Heart left ventricle (tissue), 16 donors: ENCODE measurements at places on chromosomes 12 and 14. TPM values are rescaled to one million over a fixed set of nuclear protein-coding genes. Genes with fewer than 3 reads are reported as not detected.

YEATS4 gene
- total RNA-seq, result 7.8 TPM

CLEC4D gene
- total RNA-seq, result 0.14 TPM

ANKRD33 gene
- not detected for total RNA-seq

POLE2 gene
- 3.4 TPM for total RNA-seq

MSI1 gene
- 5.8 TPM for total RNA-seq

OVCH1 gene
- not detected for total RNA-seq

OAS2 gene
- total RNA-seq, result 6.0 TPM

GRCh38 chr14:75880512-75880911, 101.3 kb downstream of the TGFB3 start:
- no peak for DNase-seq
- H3K4me3 ChIP-seq, result no peak overlapping the region
- H3K4me1 ChIP-seq, result peaks cover 43% of the 10 kb centered on the region
- peaks cover 7% of the 10 kb centered on the region for H3K36me3 ChIP-seq
- H3K27ac ChIP-seq, result no peak overlapping the region
- no peaks in the 10 kb centered on the region for H3K27me3 ChIP-seq

DNA sequence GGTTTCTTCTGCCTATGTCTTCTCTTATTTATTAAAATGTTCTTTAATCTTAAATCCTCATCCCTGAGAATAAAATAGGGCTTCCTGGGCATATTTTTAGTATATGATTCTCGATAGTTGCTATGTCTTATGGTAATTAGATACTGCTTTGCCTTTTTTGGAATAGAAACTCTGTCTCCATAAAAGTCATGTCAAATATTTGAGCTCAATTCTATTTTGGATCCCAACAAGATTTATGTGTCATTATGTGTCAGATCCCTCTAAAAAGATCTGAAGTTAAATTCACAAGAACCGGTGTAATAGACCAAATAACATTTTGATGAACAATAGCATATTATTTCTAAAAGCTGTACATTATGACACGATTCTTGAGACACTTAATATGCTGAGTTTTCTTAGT, 312.5 kb upstream of the PDE3A start:
- H3K27me3 ChIP-seq, result no peaks in the 10 kb centered on the region
- no peaks in the 10 kb centered on the region for H3K4me1 ChIP-seq
- H3K36me3 ChIP-seq, result no peaks in the 10 kb centered on the region
- no peak overlapping the region for H3K4me3 ChIP-seq
- DNase-seq, result no peak

GRCh38 chr12:124006085-124006845, 33.2 kb downstream of the ZNF664 start:
- H3K27ac ChIP-seq, result no peak overlapping the region
- no peak for DNase-seq
- no peaks in the 10 kb centered on the region for H3K27me3 ChIP-seq
- H3K36me3 ChIP-seq, result peaks cover 43% of the 10 kb centered on the region

DNA sequence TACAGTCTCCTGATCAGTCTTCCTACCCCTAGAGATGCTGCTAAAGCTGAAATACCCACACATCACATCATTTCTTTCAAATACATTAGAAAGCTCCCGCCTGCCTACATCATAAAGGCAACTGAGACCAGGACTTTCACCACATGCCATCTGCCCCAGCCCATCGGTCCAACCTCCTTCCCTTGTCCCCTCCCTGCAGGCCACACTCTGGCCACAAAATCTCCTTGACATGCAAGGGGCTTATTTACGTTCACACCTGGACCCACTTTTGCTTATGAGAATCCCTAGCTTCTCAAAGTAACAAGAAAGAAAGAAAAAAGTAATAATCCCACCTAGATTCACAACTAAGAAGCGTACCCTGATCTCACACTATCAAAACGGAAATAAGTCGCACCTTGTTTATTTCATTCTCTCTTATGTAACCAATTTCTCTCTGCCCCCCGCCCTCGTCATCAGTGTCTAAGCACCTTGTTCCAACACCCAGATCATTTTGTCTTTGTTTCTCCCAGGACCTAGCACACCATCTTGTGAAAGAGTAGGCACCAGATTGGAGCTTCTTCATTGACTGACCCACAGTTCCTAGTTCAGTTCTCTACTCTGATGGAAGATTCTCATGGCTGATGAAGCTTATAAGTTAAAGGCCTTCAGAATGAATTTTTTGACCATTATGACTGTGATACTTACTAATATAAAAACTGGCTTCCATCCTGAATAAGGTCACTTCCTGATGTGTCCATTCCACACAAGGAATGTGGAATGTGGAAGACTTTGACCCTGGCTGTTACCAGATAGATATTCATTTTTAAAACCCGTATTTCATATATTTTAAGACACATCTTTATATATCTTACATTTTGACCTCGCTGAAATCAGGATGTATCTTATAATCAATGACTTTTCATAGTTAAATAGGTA, 7.7 kb downstream of the WSB2 start:
- DNase-seq, result no peak
- H3K4me3 ChIP-seq, result no peak overlapping the region
- H3K27ac ChIP-seq, result peak overlapping the region; percentile 71
- peaks cover 59% of the 10 kb centered on the region for H3K4me1 ChIP-seq
- peaks cover 37% of the 10 kb centered on the region for H3K36me3 ChIP-seq

DNA sequence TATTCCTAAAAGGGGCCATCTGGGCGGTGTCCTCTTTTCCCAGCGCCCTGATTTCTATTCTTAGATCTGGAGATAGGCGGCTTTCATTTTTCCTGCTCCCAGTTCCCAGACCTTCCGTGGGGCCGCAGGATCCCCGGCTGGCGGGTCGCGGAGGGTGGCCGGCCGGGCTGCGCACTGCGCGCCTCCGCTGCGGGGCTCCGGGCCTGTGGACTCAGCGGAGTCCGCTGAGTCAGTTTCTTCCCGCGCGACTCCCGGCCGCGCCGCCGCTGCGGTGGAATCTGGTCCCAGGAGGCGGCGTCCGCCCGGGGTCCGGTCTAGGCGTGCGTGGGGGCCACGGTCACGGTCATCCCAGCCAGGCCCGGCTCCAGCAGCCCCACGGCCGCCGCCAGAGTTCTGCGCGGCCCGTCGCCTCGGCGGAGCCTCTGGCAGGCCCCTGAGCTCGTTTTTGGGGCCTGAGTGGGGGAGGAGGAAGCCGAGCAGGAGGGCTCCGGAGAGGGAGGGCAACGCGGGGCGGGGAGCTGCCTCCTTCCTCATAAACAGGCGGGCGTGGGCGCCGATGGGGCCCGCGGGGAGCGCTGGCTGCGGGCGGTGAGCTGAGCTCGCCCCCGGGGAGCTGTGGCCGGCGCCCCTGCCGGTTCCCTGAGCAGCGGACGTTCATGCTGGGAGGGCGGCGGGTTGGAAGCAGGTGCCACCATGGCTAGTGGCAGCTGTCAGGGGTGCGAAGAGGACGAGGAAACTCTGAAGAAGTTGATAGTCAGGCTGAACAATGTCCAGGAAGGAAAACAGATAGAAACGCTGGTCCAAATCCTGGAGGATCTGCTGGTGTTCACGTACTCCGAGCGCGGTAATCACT, at the start of gene LRRK2:
TSS of gene LRRK2 (plus strand) at position 559 of the 853 bp plus-strand sequence. CDS start at position 694, 135 bp downstream.
- DNase-seq, result peak; percentile 88
- H3K4me1 ChIP-seq, result peaks cover 17% of the 10 kb centered on the region
- H3K36me3 ChIP-seq, result no peaks in the 10 kb centered on the region
- H3K27me3 ChIP-seq, result no peaks in the 10 kb centered on the region
- H3K27ac ChIP-seq, result peak within 1 kb of the TSS; percentile 95
- peak within 1 kb of the TSS; percentile 77 for H3K4me3 ChIP-seq

- no peaks in the 10 kb centered on the region for H3K27me3 ChIP-seq
- no peak for DNase-seq
- no peak overlapping the region for H3K4me3 ChIP-seq
Observed at GRCh38 chr12:100508751-100509150, 35.1 kb downstream of the NR1H4 start.

DNA sequence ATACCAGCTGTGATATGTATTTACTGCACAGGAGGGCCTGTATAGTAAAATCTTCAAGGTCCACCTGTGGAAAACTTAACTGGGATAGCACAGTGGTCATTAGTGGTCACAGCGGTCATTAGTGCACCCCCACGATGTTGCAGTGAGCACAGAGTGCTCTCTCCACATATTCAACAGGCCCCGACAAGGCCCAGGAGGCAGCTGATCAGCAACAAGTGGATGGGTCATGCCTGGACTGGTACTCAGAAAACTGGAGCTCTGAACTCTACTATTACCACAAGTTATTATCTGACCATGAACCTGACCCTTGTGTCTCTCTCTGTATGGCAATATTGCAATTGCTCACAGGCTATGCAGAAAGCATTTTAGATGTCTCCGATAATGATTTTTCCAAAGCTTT, 129.5 kb downstream of the SLC35F4 start:
- no peaks in the 10 kb centered on the region for H3K36me3 ChIP-seq
- H3K4me1 ChIP-seq, result no peaks in the 10 kb centered on the region
- H3K27me3 ChIP-seq, result no peaks in the 10 kb centered on the region
- no peak overlapping the region for H3K27ac ChIP-seq
- DNase-seq, result no peak

GRCh38 chr14:35975814-35976213, 149.7 kb downstream of the BRMS1L start:
- no peak overlapping the region for H3K27ac ChIP-seq
- no peak for DNase-seq
- H3K27me3 ChIP-seq, result no peaks in the 10 kb centered on the region

DNA sequence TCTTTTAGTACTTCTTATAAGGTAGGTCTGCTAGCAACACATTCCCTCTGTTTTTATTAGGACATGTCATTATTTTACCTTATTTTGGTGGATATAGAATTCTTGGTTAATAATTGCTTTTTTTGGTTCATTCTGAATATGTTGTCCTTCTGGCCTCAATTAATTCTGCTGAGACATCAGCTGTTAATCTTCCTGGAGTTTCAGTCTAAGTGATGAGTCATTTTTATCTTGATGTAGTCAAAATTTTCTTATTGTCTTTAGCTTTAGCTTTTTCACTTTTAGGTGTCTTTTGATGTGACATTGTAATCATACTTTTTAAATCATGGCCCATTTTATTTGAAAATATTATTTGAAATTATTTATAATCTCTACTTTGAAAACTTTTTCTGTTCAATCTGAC, 104.9 kb upstream of the PMCH start:
- no peak for DNase-seq
- no peaks in the 10 kb centered on the region for H3K4me1 ChIP-seq
- no peaks in the 10 kb centered on the region for H3K36me3 ChIP-seq
- no peaks in the 10 kb centered on the region for H3K27me3 ChIP-seq
- no peak overlapping the region for H3K4me3 ChIP-seq

- DNase-seq, result no peak
- no peak overlapping the region for H3K4me3 ChIP-seq
- no peak overlapping the region for H3K27ac ChIP-seq
- H3K27me3 ChIP-seq, result no peaks in the 10 kb centered on the region
- H3K36me3 ChIP-seq, result no peaks in the 10 kb centered on the region
- H3K4me1 ChIP-seq, result no peaks in the 10 kb centered on the region
Observed at GRCh38 chr12:15728118-15728598, 61.0 kb downstream of the EPS8 start.

DNA sequence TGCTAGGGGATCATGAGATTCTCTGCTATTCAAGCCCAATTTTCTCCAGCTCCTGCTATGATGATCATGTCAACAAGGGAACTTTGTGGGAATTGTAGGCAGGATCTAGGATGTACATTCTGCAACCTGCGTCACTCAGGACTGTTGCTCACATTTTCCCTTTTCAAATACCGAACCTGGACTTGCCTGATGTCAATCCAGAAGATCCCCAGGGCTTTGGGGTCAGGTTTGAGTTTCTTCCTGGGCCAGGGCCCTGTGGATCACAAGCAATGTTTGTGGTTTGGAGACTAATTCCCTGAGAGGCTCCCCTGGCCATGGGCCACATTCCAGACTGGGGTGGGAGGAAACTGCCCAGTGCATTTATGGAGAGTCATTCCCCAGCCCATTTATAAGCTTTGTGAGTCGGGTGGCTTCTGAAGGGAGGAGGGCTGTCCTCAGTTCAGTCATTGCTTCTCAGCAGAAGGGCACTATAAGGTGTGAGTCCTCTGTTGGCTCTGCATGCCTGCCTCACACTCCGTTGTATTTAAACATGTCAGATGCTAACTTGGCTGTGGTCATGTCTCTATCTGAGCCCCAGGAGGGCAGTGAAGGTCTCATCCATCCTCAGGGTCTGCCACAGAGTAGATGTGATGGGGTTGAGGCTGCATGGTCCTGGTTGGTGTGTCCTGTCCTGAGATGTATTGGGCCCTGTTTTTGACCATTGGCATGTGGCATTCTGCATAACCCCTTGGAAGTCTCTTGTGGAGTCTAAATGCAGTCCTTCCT, 6.5 kb downstream of the KRT86 start:
- peak overlapping the region; percentile 58 for H3K27ac ChIP-seq
- no peaks in the 10 kb centered on the region for H3K36me3 ChIP-seq
- peak; percentile 61 for DNase-seq
- H3K4me1 ChIP-seq, result peaks cover 16% of the 10 kb centered on the region
- H3K27me3 ChIP-seq, result no peaks in the 10 kb centered on the region

GRCh38 chr14:34453226-34453625, 8.8 kb downstream of the SPTSSA start:
- no peak for DNase-seq
- H3K27ac ChIP-seq, result no peak overlapping the region
- no peaks in the 10 kb centered on the region for H3K4me1 ChIP-seq
- peaks cover 3% of the 10 kb centered on the region for H3K36me3 ChIP-seq
- no peak overlapping the region for H3K4me3 ChIP-seq

DNA sequence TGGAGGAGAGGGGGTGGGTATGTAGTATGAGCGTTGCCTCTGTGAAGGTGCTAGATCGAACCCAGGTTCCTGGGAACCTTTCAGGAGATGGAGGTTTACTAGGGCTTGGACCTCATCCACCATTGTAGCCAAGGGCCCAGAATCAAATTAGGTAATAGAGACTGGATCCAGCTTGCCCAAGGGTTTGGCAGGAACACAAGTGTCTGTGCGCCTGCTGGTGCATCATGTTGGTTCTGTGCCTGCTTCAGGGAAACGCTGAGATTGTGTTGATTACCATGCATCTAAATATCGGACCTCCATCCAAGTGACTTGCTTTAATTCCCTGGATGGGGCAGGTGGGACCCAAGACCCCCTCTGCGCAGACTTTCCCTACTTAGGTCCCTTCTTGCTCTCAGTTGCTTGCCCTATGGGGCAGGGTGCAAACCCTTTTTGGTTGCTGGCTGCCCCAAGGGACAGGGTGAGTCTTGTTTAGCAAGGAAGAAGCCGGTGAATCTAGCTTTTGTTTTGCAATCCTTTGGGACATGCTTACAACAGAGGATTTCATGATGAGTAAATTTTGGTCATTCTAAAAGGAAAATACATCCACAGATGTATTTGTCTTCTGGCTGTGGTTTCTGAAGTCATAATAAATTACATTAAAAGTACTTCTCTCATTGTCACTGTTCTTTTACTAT, 189.8 kb upstream of the PRICKLE1 start:
- no peaks in the 10 kb centered on the region for H3K36me3 ChIP-seq
- H3K4me3 ChIP-seq, result no peak overlapping the region
- H3K4me1 ChIP-seq, result peaks cover 5% of the 10 kb centered on the region
- no peak overlapping the region for H3K27ac ChIP-seq
- no peak for DNase-seq
- no peaks in the 10 kb centered on the region for H3K27me3 ChIP-seq

GRCh38 chr12:6072302-6072752, 52.1 kb downstream of the VWF start:
- peaks cover 11% of the 10 kb centered on the region for H3K27me3 ChIP-seq
- peaks cover 46% of the 10 kb centered on the region for H3K4me1 ChIP-seq
- H3K4me3 ChIP-seq, result no peak overlapping the region
- peak overlapping the region; percentile 78 for H3K27ac ChIP-seq
- H3K36me3 ChIP-seq, result peaks cover 36% of the 10 kb centered on the region
